ENCODE measurements at places on chromosomes 16 and 17. TPM values are rescaled to one million over a fixed set of nuclear protein-coding genes. Genes with fewer than 3 reads are reported as not detected.
A peak's percentile ranks its signal among the peaks of the same experiment; 100 is the strongest.

- no peak for ATAC-seq
Measured at GRCh38 chr17:77118251-77118928, 22.4 kb upstream of the SEC14L1 start.

DNA sequence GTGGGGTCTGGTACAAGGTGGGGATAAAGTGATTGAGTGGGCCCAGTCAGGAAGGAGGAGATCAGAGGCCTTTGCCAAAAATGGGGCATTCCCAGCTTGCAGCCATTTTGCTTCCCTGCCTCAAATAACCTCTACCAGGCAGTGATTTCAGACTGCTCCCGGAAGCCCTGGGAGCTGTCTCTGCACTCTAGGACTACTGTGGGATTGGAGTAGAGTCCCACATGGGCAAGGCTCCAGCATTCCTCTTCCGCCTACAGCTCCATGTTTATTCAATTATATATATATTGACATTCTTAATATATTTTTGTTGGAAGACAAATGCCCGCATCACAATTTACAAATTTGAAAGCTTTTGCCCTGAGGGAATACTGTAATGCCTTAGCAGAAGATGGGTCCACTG lies 13.5 kb downstream of the SUPT6H start:
- no peak for ATAC-seq

GRCh38 chr16:3027983-3028715 lies 4.3 kb downstream of the THOC6 start:
- ATAC-seq, result peak; percentile 38

Gene UQCRC2
- total RNA-seq, result 198 TPM

Gene UTS2R
- not detected for total RNA-seq

Data from gastroesophageal sphincter (tissue), 4 donors.